ENCODE measurements at places on chromosomes 4 and X. TPM values are rescaled to one million over a fixed set of nuclear protein-coding genes. Genes with fewer than 3 reads are reported as not detected.

The IL1RAPL1 gene
- 1.2 TPM for total RNA-seq

The ARR3 gene
- not detected for total RNA-seq

The GSPT2 gene
- total RNA-seq, result 7.1 TPM

- no peaks in the 10 kb centered on the region for H3K27me3 ChIP-seq
- DNase-seq, result no peak
- H3K4me1 ChIP-seq, result no peaks in the 10 kb centered on the region
- no peak overlapping the region for H3K4me3 ChIP-seq
- H3K27ac ChIP-seq, result no peak overlapping the region
These were observed 48.3 kb downstream of the MED28 start for GRCh38 chr4:17662694-17663093.

- H3K4me1 ChIP-seq, result no peaks in the 10 kb centered on the region
- no peak overlapping the region for H3K27ac ChIP-seq
- no peak for DNase-seq
These were observed 2.9 kb downstream of the EDA start for GRCh38 chrX:69618803-69619202.

DNA sequence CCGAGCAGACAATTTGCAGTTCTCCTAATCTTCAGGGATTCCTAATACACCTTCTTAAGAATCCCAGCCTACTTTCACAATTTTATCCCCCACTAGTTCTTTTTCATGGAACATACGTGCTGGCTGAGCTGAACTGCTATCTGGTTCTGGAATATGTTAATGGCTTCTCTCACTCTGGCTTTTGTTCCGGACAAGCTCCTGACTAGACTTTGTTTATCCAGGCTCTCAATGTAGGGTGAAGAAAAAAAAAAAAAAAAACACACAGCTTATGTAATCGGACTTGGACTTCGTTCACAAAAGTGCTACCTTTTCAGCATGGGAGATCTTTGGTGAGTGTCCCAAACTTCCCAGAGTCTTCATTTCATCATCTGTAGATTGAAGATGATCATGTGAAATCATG is 555.4 kb upstream of the CPEB2 start:
- no peak overlapping the region for H3K27ac ChIP-seq
- H3K4me1 ChIP-seq, result no peaks in the 10 kb centered on the region
- no peaks in the 10 kb centered on the region for H3K36me3 ChIP-seq
- no peak overlapping the region for H3K4me3 ChIP-seq
- no peak for DNase-seq

DNA sequence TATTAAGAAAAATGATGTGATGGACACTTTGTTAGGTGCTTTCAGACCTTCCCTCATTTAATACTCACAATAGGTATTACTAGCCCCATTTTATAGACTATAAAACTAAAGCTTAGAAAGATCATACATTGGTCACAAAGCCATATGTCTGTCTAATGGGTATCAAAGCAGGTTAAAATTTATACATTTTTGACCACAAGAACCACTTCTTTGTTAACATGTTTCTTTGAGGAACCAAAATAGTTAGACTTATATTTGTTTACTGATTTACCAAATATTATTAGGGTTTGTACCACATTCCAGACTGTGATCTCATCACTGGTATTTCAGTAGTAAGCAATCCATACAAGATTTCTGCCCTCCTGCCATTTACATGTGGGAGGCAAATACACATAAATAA is 363.3 kb downstream of the NAF1 start:
- H3K27ac ChIP-seq, result no peak overlapping the region
- no peaks in the 10 kb centered on the region for H3K4me1 ChIP-seq
- no peak overlapping the region for H3K4me3 ChIP-seq
- no peak for DNase-seq
- no peaks in the 10 kb centered on the region for H3K36me3 ChIP-seq

DNA sequence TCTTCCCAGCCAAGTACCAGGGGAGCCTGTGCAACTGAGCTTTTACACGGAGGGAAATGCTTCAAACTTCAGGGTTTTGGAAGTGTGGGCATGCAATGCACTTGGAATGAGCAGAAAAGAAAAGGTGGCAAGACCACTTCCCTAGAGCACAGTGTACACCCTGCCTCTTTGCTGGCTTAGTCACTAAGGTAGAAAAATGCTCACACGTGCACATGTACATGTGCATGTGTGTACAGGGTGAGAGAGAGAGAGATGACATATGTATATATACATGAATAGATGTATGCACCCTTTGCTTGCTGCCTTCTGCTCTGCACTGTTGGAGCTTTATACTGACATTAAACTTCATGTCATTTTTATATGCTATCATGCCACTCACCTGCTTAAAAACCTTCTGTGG is 7.9 kb upstream of the KLF3 start:
- H3K36me3 ChIP-seq, result no peaks in the 10 kb centered on the region
- H3K27ac ChIP-seq, result no peak overlapping the region
- H3K4me3 ChIP-seq, result no peak overlapping the region
- no peaks in the 10 kb centered on the region for H3K27me3 ChIP-seq

The KLKB1 gene
- 0.36 TPM for total RNA-seq

- no peaks in the 10 kb centered on the region for H3K27me3 ChIP-seq
- no peaks in the 10 kb centered on the region for H3K4me1 ChIP-seq
These were observed 166.5 kb upstream of the PPP1R2C start for GRCh38 chrX:42944381-42944998.

The TKTL1 gene
- not detected for total RNA-seq

DNA sequence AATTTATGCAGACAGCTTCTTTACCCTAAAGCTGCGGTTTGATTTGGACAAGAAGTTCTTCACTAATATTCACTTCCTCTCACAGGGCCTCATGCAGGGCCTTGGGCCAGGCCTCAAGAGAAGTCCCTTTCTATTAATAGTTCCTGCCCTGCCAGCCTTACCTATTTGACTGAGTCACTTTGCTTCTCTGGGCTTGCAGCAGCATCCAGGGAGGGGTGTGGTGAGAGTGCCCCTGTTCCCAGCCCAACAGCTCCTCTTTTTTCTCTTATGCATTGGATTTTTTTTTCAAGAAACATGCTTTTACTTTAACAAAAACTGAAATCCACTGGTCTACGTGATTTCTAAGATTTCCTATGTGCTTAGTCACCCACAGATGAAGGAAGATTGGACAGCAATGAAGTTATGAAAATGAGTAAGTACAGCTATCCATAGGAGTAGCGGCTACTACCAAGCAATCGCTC is 26.7 kb downstream of the FAM156B start:
- no peak overlapping the region for H3K4me3 ChIP-seq
- peaks cover 11% of the 10 kb centered on the region for H3K4me1 ChIP-seq
- H3K27ac ChIP-seq, result peak overlapping the region; percentile 64

- no peak overlapping the region for H3K4me3 ChIP-seq
- no peak for DNase-seq
- H3K27me3 ChIP-seq, result no peaks in the 10 kb centered on the region
- no peaks in the 10 kb centered on the region for H3K36me3 ChIP-seq
- H3K27ac ChIP-seq, result no peak overlapping the region
- H3K4me1 ChIP-seq, result no peaks in the 10 kb centered on the region
These were observed 7.5 kb downstream of the CHM start for GRCh38 chrX:86039625-86040568.

The XAGE2 gene
- not detected for total RNA-seq

The ADGRA3 gene
- 51.6 TPM for total RNA-seq
